ENCODE measurements at places on chromosomes 3 and 15.

DNA sequence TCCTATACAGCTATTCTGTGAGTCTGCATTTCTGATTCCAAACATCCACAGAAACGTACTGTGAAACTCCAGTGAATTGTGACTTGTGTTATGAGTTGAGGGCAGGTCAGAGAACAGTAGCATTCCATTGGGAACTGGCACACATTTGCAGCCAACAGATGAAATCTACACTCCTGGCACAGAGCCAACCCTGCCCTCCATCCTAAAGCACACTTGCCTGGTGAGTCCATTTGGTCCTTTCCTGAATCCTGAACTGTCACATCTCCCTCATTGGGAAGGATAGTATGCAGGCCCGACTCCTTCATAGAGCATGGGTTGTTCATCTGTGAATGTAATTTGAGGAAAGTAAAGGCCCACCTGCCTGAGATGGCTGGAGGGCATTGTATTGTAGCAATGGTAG, 314.3 kb upstream of the RASGRP1 start:
- DNase-seq: no peak

DNA sequence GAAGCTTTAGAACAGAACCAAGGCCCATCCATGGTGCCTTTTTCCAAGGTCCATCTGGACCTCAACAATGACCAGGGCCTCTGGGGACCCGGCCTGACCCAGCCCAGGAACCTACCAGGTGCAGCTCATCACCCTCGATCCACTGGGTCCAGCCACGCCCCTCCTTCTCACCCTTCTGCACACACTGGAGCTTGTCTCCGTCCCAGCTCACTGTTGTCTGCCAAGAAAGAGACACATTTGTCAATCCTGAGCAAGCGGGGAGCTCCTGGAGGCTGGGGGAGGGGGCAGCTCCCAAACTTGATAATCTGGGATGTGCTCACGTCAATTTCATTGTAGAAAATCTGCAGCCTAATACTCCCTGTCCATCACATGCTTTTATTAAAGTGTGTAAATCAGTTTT, 21.2 kb downstream of the RBP1 start:
- no peak for DNase-seq

DNA sequence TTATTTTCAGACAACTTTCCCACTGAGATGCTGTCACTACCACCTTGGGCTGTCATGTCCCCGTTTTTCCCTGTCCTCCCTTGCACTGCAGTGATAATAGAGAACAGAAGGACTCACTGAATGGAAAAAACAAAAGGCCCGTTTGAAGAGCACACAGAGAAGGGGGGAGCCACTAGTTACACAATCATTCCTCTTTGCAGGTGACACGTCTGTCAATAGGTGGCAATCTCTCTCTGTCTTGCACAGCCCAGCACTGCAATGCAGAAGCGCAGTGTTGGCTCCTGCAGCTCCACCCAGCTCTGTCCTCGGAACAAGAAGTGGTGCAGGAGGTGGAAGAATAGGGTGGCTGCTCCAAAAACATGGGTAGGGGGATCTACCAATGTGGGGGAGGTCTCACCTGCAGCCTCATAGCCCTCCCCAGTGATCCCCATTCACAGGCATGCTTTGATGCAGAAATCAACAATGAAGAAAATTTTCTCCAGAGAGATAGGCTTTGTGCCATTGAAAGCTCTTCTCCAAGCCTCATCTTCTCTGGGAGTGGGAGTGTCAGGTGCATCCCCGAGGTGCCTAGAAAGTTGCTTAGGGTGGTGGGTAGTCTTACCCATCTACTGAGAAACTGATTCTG, 31.8 kb downstream of the FSTL1 start:
- DNase-seq: peak; percentile 80

DNA sequence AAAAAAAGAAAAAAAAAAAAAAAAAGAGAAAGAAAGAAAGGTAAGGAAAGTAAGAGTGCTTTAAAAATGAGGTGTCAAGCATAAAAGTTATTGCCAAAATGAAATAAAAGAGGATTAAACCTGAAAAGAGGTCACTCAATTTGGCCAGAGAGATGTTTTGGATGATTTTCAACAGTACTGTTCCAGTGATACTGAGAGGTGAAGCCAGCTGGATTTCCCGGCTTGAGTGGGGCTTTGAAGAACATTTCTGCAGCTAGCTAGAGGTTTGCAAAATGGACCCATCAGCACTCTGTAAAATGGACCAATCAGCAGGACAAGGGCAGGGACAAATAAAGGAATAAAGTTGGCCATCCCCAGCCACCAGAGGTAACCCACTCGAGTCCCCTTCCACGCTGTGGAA, 128.5 kb downstream of the LSAMP start:
- no peak for DNase-seq

GRCh38 chr15:98738689-98739401, 90.5 kb downstream of the IGF1R start:
- DNase-seq: no peak

Data from Karpas-422 (cell line).